ENCODE measurements at places on chromosomes 1 and 21.
A peak's percentile ranks its signal among the peaks of the same experiment; 100 is the strongest.

- no peak for DNase-seq
Observed at GRCh38 chr1:103197216-103197615, 88.9 kb upstream of the COL11A1 start.

DNA sequence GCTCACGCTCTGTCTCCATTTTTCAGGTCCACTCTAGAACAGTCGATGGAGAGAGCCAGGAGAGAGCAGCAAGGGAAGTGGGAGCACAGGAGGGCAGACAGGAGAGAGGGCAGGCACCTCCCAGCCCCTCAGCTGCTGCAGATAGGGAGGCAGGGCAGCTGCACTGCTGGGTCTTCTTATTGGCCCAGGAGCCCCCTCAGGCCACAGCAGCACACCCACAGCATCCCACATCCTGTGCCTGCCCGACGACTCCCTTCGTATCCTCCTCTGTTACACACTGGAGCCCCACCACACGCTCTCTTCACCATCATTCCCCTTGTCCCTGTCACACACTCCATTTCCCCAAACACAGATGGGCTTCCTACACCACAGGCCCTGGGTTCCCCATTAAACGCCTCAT lies 13.7 kb upstream of the ARTN start:
- no peak for DNase-seq

DNA sequence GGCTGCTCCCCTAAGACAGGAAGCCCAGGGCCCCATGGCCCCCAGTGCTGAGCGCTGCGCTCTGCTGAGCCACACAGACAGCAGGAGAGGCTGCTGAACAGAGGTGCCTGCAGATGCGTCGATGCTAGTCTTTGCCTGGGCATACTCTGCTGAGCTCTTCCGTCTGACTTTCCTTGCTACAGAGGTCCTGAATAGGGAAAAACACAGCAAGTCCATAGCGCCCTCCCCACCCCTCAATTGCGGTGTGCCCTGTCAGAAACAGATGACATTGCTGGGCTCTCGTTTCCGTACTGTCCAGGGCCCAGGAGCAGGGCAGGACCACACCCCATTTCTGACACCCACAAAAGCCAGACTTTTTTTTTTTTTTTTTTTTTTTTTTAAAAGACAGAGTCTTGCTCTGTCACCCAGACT lies 252.5 kb downstream of the SDCCAG8 start:
- DNase-seq, result peak; percentile 50

- DNase-seq, result no peak
Observed at GRCh38 chr1:228837032-228837431, 101.8 kb downstream of the RHOU start.

GRCh38 chr1:19458815-19459417 lies 26.4 kb downstream of the CAPZB start:
- no peak for DNase-seq

DNA sequence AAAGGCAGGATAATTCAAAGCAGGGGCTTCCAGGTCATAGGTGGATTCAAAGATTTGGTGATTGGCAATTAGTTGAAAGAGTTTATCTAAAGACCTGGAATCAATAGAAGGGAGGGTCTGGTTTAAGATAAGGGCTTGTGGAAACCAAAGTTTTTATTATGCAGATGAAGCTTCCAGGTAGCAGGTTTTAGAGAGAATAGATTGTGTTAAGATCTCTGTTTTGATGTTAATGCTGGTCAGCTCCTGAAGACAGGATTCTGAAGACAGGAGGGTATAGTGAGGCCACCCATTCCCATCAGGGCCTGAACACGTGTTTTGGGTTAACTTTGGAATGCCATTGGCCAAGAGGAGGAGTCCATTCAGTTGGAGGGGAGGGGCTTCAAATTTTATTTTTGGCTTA lies 6.1 kb upstream of the PTBP2 start:
- DNase-seq, result no peak

GRCh38 chr1:116228511-116228910 lies 117.3 kb downstream of the MAB21L3 start:
- no peak for DNase-seq

DNA sequence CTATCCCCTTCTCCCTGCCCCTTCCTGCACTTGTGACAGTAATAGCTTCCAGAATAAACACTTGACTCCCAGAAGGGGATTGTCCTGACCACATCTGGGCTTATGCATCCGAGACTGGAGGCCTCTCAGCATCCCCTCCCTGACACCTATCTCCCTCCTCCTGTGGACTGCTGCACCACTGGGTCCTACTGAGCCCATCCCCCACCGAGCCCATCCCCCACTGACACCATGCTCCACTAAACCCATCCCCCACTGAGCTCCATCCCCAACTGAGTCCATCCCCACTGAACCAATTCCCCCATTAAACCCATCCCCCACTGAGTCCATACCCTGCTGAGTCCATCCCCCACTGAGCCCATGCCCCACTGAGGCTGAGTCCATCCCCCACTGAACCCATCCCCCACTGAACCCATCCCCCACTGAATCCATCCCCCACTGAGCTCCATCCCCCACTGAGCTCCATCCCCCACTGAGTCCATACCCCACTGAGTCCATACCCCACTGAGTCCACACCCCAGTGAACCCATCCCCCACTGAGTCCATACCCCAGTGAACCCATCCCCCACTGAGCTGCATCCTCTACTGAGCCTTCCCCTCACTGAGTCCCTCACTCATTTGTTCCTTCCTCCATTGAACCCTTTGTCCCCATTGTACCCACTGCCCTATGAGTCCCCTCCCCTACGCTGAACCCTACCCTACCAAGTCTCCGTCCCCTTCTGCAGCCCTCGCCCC lies 5.6 kb downstream of the PDZK1IP1 start:
- DNase-seq, result no peak

DNA sequence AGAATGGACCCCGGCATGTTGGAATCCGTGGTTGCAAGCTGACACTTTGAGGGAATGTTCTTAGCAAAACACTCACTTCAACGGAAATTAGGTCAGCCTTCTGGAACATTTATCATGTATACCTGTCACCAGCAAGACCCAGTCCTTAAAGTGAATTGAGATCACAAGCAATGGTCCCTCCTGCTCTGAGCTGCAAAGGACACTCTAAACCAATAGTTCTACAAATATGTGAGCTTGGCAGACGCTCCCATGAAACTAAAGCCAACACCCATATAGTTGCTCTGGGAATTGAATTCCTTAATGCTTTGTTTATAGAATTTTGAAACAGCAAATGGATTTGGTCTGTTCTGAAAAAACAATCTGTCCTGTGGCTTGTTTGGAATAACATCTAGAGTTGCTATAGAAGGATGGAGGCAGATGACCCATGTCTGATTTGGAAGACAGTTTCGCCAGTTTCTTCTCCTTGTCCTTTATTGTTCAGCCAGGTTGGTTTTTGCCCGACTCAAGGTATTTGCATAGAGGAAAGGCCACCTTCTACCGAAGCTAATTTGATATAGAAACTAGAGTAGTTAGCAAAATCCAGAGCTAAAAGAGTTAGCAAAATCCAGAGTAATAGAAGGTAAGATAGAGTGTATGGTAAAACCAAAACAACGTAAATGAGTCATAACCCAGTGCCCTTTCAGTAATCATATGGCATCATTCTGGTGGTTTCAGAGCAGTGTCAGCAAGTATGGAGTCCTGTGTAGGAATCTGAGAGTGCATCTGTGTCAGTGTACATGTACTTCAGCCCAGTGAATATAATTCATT lies 236.2 kb downstream of the NFIA start:
- DNase-seq, result no peak

DNA sequence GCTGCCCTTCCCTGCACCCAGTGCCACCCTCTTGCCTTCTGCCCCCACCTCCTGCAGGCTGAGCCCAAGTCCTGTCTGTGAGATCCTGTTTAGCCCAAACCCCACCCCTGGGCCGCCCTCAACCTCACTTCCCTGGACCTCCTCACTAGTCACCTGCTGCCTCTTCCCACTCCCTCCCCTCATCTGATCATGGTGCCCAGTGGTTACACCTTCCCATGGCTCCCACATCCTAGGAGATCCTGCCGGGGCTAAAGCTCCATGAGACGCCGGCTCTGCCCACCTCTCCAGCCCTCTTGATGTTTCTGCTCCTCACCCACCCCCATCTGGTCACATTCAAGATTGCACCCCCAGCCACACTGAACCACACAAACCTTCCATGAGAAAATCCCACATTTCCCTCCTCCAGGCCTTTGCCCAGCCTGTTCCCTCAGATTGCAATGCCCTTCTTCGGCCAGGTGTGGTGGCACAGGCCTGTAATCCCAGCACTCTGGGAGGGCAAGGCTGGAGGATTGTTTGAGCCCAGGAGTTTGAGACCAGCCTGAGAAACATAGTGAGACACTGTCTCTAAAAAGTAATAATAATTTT lies 17.0 kb downstream of the TTC39A start:
- no peak for DNase-seq

GRCh38 chr1:153880962-153881361 lies 41.8 kb downstream of the GATAD2B start:
- peak; percentile 47 for DNase-seq

- no peak for DNase-seq
Observed at GRCh38 chr1:81044708-81045107, 756.0 kb upstream of the ADGRL2 start.

- DNase-seq, result no peak
Observed at GRCh38 chr1:106705971-106706370, 350.5 kb upstream of the PRMT6 start.

- DNase-seq, result no peak
Observed at GRCh38 chr1:20999525-21000244, 177.0 kb downstream of the EIF4G3 start.

DNA sequence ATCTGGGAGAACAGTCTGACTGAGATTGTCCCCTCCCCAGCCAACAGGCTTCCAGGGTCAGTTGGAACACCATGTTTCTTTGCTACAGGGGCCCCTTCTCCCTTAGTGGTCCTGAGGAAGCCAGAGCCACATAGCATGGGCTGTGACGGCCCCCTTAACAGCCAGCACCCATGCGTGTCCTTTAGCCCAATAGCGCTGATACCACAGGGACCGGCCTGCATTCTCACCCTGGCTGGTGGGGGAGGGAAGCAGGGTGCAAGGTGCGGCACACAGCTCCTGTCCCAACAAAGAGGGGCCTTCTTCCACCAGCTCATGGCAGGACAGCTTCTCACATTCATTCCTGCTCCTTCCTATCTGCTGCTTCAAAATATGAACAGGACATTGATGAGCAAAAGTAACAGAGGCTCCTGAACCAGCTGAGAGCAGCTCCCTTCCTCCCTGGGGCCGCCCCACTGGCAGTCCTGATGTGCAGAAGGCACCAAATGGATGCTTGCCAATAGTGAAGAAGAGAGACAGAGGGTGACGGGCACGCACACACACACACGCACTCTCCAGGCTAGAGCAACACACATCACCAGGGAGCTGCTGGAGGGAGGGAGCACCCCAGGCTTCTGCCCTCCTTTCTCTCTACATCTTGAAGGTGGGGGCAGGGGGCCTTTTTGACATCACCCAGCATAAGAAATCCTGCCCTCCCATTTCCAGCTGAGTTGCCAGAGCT lies 99.4 kb downstream of the CRYAA start:
- no peak for DNase-seq

- DNase-seq, result no peak
Observed at GRCh38 chr1:231972111-231972445, 345.5 kb downstream of the DISC1 start.

DNA sequence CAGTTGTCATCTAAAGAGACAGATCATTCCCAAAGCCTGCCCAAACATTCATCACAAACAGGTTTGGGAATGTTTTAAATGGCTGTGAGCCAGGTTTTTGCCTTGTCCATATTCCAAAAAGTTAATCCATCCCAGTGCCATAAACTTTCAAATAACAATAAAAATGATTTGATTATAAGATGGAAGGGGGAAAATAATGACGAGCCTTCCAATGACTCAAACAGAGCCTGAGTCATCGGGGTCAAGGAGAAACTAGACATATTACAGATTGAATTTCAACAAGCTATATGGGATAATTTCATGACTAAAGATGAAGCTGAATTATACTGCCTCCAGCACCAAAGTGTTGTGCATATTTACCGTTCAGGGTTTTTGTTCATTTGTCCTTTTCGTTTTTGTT lies 195.8 kb upstream of the PKN2 start:
- DNase-seq, result no peak

DNA sequence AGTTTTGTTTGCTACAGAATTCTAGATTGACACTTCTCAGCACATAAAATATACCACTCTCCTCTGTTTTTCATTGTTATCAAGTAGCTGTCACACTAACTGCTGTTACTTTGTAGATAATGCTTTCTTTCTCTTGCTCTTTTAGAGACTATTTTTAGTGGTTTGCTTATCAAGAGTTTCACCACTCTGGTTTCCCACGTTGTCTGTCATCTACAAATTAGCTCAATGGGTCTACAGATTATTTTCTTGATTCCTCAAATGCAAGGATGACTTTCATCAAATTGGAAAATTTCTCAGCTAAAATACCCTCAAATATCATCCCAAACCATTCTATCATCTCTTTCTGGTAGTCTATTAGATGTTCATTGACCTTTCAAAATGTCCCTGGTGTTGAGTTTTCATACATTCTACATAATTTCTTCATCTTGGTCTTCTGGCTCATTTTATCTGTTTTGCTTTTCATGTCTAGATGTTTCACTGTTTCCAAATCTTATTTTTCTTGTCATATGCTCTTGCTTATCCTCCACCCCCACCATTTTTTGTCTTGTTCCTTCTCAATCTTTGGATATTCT lies 122.5 kb downstream of the TRIM33 start:
- no peak for DNase-seq

- DNase-seq, result no peak
Observed at GRCh38 chr1:14759042-14759818, 160.7 kb downstream of the KAZN start.

- DNase-seq, result no peak
Observed at GRCh38 chr1:226560243-226560642, 11.7 kb downstream of the STUM start.

DNA sequence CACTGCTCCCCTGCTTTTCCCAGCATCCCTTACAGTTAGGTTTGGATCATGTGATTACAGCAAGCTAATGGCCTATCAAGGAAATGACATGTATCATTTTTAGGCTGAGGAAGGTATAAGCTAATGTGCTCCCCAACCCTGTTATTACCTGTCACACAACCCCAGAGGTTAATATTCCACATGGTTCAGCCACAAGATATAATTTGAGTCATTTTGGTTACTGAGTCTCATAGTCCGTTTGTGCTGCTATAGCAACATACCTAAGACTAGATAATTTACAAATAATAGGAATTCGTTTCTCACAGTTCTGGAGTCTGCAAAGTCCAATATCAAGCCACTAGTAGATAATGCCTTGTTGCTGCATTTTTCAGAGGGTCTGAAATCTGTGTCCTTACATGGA lies 29.1 kb upstream of the SLC16A1 start:
- no peak for DNase-seq

- DNase-seq, result no peak
Observed at GRCh38 chr1:6960291-6960811, 175.1 kb downstream of the CAMTA1 start.

GRCh38 chr1:205775015-205775716 lies at the start of gene RAB29:
Gene RAB29 (minus strand): TSS chr1:205775482. CDS start chr1:205774956, 526 bp downstream.
- DNase-seq, result peak; percentile 78

- DNase-seq, result no peak
Observed at GRCh38 chr1:1286313-1287261, 6.4 kb downstream of the SCNN1D start.

All from activated CD8-positive, alpha-beta memory T cell treated with anti-CD3 and anti-CD28 coated beads, Interleukin-2, amount 50 U/mL, for 4 hours (primary cell).